Hypothalamus (tissue), 51 donors: ENCODE measurements at places on chromosomes 2 and 18.

DNA sequence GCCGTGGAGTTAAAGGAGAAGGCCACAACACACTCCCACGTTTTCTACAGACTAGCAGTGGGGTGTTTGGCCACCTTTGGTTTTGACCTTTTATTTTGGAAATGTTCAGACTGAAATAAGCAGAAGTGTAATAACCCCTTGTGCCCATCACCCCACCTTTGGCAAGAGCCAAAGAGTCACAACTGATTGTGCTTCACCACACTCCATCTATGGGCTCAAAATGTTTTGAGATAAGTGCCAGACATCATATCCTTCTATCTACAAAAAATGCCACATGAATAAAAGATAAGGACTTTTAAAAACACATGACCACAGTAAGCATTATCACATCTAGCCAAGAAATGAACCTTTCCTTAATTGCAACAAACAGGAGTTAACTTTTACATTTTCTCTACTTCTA is 9.9 kb upstream of the GPR35 start:
- DNase-seq, result no peak

- DNase-seq, result no peak
Observed at GRCh38 chr2:212912445-212913103, 238.8 kb downstream of the IKZF2 start.

DNA sequence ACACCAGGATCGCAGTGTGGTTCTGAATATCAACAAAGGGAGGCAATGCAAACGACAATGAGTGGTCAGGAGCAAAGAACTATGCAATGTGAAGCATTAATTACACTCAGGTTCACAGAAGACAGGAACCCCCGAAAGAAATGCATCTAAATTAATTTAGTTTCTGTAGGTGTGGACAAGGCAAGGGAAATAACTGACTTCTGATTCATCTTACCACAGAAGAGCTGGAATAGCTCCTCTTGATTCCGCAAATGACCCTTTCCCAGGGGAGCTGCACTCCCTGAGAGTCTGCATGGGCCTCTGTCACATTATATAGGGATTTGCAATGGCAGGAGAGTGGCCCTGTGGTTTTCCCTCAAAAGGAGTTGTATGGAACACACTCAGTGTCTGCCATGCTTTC is 263.9 kb upstream of the APCDD1 start:
- no peak for DNase-seq

DNA sequence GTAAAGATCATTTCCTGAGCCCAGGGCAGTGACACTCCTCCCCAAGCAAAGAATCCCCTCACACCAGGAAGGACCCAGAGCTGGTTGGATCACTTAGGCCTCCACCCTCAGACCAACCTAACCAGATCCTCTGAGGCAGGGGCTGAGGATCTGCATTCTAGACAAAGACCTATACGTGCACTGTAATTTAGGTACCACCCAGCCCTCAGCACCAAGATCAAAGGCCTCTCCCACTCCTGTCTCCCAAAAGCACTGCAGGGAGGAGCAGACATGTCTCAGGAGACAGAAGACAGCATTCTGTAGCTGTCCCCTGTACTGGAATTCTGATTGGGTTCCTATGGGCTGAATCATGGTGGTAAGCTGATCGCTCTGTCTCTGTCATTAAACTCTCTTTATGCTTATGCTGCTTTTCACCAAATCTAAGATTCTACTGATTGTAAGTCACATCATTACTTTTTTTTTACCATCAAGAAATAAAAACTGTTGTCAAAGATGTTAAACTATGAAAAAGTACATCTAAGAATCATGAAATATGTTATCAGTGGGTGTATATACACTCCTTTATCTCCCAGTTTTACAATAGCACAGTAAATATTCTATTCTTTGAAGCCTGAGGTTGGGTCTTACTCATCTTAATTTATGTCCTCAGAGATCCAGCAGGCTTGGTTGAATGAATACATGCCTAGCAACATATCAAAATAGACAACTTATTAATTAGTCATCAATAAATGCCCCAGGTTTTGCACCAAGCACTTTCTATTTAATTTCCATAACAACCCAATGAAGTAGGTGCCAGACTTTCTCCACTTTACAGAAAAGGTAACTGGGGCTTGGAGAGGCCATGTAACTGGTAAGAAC is 28.3 kb downstream of the MCFD2 start:
- no peak for DNase-seq

GRCh38 chr2:105635564-105635963 is 109.1 kb upstream of the NCK2 start:
- DNase-seq, result no peak
